Activated naive CD4-positive, alpha-beta T cell treated with Interleukin-2 at 50 U/mL for 16 hours (primary cell): ENCODE measurements at places on chromosomes 2 and 18.

DNA sequence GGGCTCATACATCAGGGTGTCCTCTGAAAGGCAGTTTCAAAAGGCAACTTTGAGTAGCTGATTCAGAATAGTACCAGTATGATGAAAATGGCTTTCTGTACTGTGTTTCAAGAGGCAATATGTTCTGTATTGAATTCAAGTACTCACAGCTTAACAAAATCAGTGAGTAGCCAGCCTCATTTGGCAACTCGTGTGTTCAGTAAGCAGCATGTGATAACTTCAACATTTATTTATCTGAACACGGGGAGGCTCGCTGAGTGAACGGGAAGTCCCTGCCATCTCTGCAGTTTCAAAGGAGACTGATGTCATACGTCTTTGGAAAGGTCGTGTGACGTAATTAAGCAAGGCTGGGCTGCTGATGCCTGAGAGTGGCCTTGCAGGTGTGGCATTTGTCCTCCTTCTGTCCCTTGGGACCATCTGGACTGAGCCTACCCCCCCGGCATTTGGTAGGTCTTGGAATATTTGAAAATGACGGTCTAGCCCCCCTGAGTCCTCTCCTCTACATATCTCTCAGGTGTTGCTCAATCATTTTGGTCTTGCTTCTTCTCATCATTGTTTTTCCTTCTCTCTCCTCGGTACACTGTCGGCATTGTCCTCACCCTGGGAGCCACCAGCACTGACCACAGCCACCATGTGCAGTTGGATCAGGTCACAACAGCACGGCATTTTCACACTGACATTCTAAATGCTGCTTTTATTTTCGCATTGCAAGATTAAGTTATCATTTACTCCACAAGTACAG is 62.8 kb downstream of the SMIM21 start:
- no peak for DNase-seq

- DNase-seq, result peak; percentile 60
Observed at GRCh38 chr2:241036397-241036963, 38.1 kb downstream of the SNED1 start.

DNA sequence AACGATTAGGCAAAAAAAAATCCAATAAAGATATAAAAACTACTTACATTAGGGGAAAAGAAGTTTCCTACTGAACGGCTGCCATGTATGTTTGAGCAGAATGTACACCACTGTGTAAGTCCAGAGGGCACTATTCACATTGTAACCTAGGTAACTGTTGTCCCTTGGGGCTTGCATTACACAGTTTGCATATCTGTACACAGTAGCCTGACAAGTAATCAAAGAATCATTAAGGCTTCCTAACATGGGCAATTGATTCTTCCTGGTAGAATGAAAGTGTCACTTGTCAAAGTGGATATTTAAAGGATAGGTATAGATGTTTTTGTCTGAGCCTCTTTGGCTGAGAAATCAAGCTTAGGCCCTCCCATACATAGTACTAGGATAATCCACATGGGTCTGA is 39.1 kb downstream of the PLEK start:
- DNase-seq, result no peak

GRCh38 chr2:212904646-212905045 is 246.8 kb downstream of the IKZF2 start:
- DNase-seq, result no peak

- no peak for DNase-seq
Observed at GRCh38 chr2:27029051-27029450, 3.7 kb upstream of the TMEM214 start.

DNA sequence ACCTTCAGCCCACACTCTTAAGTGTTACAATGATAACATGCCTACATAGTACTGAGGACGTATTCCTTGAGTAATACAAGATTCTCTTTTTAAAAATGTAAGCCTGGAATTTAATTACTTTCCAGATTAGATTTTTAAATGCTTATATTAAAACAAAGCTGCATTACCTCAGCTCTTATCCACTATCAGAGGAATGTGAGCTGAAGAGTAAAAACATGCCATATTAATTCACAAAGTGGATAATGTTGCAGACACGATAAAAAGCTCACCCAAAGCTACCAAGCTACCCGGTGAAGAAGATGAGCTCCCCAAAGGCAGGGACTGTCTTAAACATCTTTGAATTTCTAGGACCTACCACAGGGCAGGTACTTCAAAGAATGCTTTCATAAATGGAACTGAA is 107.8 kb downstream of the NOL10 start:
- no peak for DNase-seq

DNA sequence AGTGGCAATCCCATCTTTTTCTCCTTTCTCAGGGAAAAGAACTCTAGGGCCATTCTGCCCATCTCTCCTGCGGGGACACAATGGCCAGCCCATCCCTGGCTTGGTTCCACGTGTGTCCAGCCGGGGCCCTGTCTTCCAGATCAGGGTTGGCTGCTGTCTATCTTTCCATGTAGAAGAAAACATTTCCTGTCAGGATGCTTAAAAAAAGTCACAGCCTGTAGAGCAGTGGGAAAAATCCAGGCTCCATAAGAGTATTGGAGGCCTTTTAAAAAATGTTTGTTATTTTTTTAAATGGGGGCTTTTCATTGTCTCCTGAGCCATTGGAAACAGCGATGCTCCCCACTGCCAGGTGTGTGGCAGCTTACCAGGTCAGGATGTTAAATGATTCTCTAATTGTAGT is 105.6 kb downstream of the TGFA start:
- no peak for DNase-seq

- DNase-seq, result no peak
Observed at GRCh38 chr2:207936380-207936779, 88.9 kb downstream of the PLEKHM3 start.

DNA sequence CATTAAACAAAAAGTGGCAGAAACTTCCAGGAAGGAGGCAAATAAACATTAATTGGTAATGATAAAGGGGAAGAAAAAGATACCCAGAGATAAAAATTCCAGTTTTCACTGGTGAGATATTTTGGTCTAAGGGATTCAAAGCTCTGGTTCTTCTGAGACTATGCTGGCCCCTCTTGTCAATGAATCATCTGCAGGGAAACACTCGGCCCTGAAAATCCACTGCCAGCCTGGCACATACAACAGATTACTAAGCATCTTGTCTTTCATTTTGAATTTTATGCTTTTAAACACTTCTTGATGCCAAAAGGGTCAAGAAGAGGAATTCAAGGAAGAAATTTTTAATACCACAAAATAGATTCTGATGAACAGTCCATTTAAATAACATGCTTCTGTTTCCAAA is 1603.8 kb upstream of the ZEB2 start:
- no peak for DNase-seq
